A172 (cell line): ENCODE measurements at places on chromosomes 11 and 22. TPM values are rescaled to one million over a fixed set of nuclear protein-coding genes. Genes with fewer than 3 reads are reported as not detected.
A peak's percentile ranks its signal among the peaks of the same experiment; 100 is the strongest.

- no peak for DNase-seq
Observed at GRCh38 chr22:22348127-22348814, 103.7 kb downstream of the VPREB1 start.

DNA sequence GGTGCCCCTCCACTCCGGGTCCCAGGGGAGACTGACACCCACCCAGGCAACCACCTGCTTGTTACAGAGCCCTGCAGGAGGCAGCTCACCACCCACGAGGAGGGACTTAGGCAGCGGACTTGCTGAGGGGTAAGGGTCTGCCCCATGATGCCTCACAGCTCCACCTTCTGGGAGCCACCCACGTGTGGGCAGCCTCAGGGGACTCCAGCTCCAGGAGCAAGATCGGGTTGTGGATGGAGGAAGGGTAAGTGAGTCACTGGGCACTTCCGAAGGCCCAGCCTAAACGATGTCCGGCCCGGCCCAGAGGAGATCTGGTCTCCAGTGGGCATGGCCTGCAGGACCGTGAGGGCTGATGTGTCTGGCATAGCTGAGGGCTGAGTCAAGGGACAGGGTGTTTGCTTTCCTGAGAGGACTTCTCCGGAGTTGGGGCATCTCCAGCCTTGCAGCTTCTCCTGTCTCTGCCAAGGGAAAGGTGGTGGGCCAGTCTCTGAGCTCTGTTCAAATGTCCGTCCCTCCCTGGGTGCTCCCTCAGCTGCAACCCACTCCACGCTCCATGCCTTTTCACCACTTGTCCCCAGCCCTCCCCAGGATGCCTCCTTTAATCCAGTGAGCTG, 32.3 kb upstream of the P2RY2 start:
- DNase-seq: peak; percentile 91

- no peak for DNase-seq
Observed at GRCh38 chr11:65545853-65546216, 12.3 kb downstream of the LTBP3 start.

DNA sequence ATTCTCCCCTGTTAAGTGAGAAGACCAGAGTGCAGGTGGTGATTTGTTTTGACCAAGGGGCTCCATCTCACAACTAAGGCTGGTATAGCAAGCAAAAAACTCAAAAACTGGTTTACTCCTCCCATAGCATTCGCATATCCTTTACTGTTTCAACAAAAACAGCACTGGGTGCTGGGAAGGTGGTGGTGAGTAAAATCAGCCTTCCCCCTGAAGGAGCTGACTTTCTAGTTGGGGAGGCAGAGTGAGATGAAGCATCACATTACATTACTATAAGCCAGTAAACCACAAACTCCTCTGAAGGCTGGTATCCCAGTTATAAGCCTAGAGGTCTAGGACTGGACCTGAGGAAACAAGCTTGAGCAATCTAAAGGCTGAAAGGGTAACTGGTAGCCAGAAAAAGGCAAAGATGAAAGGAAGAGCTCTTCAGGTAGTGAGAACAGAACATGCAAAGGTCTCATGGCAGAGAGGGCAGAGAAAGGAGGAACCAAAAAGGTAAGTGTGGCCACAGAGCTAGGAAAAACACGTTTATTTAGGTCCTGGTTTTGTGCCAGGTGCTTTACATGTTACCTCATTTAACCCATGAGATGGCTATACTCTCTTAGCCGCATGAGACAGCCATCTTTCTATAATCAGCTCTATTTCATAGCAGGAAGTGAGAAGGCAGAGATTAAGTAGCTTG, 22.3 kb downstream of the TMEM123 start:
- DNase-seq: no peak

DNA sequence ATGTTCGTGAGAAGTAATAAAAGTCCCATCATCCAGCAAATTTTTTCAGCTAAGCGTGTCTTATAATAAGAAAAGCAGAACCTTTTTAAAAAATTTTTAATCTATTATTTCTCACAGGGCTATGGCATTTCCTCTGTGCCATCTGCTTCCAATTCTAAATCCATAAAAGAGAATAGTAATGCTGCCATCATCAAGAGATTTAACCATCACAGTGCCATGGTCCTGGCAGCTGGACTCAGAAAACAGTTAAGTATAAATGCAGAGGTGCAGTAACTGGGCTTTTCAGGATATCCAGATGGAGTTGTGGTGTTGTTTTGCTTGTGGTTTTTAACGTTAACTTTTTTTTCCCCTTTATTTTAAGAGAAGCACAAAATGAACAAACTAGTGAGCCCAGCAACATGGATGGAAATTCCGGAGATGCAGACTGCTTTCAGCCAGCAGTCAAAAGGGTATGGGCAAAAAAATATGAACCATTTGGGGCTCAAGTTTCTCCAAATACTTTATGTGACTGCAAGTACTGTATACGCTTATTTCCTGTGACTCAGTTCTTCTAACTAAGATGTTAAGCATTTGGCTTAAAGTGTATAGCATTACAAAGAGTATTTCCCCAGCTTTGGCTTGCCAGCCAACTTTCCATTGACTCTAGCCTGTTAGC, 25.2 kb downstream of the GTF2H1 start:
- no peak for DNase-seq

- no peak for DNase-seq
Observed at GRCh38 chr22:35769974-35770373, 52.3 kb downstream of the APOL5 start.

GRCh38 chr11:102600666-102601065, 24.5 kb downstream of the MMP20 start:
- DNase-seq: no peak

DNA sequence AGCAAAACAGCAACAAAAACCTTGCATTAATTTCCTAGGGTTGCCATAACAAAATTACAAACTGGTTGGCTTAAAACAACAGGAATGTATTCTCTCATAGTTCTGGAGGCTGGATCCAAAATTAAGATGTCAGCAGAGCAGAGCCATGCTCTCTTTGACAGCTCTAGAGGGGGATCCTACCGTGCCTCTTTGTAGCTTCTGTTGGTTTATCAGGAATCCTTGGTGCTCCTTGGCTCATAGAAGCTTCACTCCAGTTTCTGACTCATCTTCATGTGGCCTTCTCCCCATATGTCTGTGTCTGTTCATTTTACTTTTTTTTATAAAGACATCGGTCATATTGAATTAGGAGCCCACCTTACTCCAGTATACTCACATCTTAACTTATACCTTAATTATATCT, 90.5 kb upstream of the POU2AF2 start:
- no peak for DNase-seq

DNA sequence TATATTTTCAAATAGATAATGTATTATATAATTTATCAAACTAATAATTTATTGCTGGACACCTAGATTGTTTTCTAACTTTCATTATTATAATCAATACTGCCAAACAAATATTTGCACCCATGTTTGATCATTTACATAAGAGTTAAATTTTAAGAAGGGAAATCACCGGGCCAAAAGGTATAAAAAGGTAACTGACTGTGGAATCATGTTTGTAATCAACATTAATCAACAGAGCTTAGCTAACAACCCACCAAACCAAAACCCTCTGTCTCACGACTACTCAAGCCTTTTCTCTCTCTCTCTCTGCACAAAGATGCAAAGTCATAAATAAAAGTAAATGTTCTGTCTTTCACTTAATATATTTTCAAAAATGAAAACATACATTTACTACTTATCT, 14.8 kb downstream of the LPXN start:
- DNase-seq: no peak

The CASP1 gene
- 3.1 and 5.1 TPM in 2 replicates for total RNA-seq

- DNase-seq: no peak
Observed at GRCh38 chr22:28783786-28784671, 11.5 kb downstream of the CCDC117 start.

GRCh38 chr11:2734181-2735052, 34.6 kb upstream of the KCNQ1OT1 start:
- DNase-seq: peak; percentile 39

DNA sequence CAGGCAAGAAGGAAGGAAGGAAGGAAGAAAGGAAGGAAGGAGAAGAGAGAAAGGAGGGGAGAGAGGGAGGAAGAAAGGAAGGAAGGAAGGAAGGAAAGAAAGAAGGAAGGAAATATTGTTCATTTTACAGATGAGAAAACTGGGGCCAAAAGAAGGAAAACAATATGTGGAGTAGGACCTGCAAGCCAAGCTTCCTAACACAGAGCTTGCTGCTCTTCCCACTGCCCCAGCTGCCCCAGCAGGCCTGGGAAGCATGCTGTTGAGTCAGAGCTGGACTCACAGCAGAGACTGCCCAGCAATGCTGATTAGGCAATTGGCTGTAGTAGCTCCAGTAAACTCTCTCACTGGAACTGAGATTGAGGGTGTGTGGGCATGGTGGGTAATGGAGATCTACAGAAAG, 42.6 kb upstream of the SMCO4 start:
- peak; percentile 7 for DNase-seq

DNA sequence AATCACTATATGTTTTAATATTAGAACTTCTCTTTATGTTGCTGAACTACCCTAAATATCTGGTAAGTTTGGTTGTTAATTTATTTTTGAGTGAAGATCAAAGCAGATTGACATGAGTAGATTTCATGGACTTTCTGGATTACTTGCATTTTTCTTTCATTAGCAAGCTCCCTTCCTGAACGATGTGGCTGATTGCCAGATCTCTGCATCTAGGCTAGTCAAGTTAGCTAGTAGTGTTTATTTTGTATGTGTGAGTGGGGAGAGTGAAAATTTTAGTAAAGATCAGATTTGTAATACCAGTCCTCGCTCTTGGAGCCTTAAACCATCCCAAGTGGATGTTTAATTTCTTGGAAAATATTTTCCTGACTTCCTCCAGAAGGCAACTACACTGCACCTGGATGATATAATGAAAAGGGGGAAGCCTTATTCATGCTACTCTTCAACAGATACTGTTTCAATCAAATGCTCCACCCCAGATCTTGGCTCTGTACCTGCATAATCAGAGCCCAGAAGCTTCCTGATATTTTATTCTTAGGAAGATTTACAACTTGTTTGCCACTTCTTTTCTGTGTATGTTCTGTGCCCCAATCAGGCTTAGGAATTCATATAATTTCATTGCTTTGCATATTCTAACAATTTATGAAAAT, 143.2 kb upstream of the GRIA4 start:
- DNase-seq: peak; percentile 4

DNA sequence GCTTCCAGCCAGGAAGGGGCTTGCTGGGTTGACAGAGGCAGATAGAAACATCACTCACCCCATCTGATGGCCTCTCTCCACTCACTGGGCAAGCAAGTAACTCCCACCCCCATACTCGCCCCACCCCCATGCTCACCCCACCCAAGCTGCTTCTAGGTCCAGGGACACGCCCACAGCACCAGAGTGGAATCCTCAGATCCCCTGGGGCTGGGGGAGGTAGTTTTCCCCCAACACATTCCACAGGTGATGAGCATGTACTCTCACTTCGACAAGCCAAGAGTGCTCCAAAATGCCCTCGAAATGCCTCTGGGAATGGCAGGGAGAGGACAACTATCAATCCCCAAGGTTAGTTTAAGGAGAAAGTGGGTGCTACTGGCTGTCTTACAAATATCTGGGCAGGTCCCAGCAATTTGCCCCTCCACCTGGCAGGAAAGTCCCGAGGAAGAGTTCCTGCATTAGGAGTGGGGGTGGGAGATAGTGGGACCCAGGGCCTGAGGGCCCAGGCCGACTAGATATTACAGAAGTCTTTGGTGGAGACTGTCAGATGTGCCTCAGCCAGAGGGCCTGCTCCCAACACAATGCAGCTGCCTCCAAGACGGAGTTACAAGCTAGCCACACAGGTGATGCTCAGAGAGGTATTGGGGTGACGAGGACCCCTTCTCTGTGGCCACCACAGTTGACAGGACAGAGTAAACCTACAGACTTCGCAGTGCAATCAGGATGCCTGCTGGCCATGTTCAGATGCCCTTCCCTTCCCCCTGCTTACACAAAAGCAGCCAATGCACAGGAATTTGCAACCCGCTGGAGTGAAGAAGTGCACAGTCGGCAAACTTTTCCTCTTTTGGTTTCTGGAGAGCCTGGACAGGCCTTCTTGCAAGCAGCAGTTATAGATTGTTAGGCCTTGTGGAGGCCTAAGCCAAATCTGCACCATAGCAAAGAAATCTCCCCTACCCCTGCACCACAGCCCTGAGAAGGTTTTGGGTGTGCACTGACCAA, 2.9 kb upstream of the LMO1 start:
- no peak for DNase-seq

DNA sequence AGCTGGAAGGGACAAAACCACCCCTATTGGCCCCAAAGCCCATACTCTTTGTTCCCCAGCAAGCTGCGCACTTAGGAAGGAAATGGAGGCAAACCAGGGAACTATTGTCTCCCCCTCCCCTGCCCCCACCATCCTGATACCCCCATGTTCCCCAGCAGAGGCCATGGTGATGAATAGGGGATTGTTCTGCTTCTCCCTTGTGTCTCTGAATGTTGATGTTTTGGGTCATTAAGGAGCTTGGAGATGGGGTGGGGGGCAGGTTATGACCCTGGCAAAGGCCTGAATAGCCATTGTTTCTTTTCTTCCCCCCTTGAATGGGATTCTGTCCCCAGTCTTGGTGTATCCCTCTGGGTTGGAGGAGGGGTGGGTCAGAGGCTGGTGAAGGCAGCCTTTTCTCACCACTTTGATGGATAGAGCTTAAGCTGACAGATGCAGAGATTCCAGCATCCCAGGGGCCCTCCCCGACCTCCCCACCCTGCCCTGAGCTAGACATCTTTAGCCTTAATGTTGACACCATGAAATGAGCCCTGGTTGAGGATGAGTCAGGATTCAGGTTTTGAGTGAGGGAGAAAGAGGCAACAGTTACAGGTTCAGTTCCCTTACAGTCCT, 8.3 kb downstream of the DTX4 start:
- no peak for DNase-seq

The CRYBB1 gene
- total RNA-seq: not detected in 2 replicates

DNA sequence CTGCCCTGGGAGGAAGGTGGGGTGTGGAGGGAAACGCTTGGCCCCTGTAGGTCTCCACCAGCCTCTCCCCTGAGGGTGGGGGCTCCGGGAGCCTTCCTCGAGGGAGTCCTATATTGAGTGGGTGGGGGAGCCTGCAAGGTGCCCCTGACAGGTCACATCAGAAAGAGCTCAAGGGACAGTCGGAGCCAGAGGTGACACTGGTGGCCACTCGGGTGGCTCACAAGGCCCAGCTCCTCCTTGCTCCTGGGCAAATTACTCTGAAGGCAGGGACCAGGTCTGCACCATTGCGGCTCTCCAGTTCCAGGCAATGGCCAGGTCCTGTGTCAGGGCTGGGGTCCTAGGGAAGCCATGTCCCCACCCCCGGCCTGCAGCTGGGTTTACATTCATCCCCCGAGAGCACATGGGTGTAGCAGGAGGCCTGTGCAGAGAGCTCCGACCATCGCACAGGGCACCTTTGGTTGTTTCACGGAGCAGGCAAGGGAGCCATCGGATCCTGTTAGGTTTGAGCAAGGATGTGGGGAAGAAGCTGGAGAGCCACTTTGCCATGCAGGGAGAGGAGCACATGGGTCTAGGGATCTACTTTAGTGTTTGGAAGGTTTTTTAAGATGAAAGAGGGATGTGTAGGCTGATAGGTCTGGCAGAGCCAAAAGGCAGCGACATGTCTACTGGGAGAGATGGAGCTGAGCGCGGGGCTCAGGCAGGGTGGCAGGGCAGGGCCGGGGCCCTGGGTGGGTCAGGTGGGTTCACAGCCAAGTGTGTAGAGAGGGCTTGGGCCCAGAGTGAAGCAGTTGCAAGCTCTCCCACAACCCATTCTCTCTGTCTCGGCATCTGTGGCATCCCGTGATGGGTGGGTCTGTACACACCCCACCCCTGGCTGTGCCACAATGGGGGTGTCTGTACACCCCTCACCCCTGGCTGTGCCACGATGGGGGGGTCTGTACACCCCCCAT, 14.8 kb downstream of the CCND1 start:
- no peak for DNase-seq

- DNase-seq: no peak
Observed at GRCh38 chr11:57453543-57454177, 6.7 kb upstream of the RTN4RL2 start.

The C11orf87 gene
- total RNA-seq: not detected in 2 replicates

The OPCML gene
- total RNA-seq: not detected in 2 replicates

The NCAM1 gene
- 6.1 and 9.2 TPM in 2 replicates for total RNA-seq
